ENCODE measurements at places on chromosomes 2 and 18.

GRCh38 chr2:233380132-233380895, 26.0 kb downstream of the DGKD start:
- no peak for DNase-seq

DNA sequence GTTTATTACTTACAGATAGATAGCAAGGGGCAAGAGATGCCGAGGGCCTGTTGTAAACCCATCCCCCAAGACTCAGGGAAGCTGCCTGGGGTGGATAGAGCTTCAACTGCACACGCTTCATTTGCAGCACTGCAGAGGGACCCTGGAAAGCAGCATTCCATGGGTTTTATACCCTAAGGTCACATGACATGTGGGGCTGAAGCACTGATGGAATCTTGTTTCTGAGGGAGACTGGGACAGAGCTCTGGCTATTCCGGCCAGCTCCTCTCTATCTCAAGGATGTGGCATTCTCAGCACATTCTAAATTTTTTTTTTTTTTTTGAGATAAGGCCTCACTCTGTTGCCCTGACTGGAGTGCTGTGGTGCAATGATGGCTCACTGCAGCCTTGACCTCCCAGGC, 300.1 kb downstream of the MYCN start:
- no peak for DNase-seq

DNA sequence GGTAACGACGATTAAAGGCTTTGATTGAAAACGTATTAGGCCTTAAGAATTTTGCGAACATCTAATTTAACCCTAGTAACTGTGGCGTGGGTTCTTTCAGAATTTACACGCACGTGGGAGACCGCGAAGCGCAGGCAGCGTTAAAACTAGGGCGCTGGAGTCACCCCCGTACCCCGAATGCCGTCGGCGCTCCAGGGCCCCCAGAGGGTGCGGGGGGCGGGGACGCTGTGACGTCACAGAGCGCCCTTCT, 673 bp upstream of the SMCHD1 start:
- DNase-seq: peak; percentile 77

- no peak for DNase-seq
Measured at GRCh38 chr18:69757733-69758132, 189.9 kb downstream of the CD226 start.

DNA sequence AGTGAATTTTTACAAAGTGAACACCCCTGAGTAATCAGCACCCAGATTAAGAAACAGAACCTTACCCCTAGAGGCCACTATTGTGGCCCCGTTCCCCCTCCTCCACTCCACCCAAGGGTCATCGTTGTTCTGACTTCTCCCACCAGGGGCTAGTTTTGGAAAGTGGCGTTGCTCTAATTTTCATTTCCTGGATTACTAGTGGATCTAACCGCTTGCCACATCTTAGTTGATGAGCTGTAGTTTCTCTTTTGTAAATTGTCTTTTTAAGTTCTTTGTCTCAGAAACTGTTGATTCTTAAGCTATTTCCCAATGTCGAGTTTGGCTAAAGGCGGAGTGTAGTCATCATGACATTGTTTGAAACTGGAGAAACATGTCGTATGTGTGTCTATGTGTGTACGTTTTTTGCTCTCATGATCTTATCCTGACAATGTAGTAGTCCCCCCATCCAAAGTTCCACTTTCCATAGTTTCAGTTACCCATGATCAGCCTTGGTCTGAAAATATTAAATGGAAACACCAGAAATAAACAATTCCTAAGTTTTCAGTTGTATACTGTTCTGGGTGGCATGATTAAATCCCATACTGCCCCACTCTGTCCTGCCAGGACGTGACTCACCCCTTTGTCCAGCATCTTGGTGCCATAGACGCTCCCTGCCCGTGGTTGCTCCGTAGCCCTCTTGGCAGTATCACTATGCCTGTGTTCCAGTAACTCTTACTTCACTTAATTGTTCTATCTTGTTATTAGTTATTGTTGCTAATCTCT, 71.0 kb upstream of the SP3 start:
- no peak for DNase-seq

GRCh38 chr2:218291318-218292047, 820 bp downstream of the TMBIM1 start:
- no peak for DNase-seq

GRCh38 chr2:224638301-224638823, 53.2 kb upstream of the CUL3 start:
- DNase-seq: no peak

GRCh38 chr2:143843686-143844085, 676.2 kb downstream of the ZEB2 start:
- no peak for DNase-seq

GRCh38 chr2:187134306-187134705, 285.3 kb upstream of the ZSWIM2 start:
- DNase-seq: no peak

DNA sequence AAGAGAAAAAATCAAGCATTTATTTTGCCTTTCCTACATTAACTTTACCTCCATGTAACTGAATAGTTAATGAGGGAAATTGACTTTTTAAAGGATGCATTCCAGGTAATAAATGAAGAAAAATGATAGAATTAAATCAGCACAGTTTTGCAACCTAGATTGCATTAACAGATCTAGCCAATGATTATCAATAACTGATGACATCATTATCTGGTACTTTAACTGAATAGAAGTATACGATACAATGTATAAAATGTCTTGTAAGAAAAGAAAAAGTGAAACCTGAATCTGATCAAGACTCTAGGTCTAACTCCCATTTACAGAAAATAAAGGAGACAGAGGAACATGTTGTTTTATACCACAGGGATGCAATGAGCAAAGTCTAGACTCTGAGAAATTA, 126.0 kb upstream of the XPO1 start:
- no peak for DNase-seq

- DNase-seq: no peak
Measured at GRCh38 chr2:97994476-97994875, 1.3 kb downstream of the TMEM131 start.
